Stimulated activated CD8-positive, alpha-beta memory T cell treated with anti-CD3 and anti-CD28 coated beads, Interleukin-12 subunit alpha, Interleukin-12 subunit beta, amount 100 ng/mL, for 4 hours (primary cell): ENCODE measurements at places on chromosomes 16 and 17.

DNA sequence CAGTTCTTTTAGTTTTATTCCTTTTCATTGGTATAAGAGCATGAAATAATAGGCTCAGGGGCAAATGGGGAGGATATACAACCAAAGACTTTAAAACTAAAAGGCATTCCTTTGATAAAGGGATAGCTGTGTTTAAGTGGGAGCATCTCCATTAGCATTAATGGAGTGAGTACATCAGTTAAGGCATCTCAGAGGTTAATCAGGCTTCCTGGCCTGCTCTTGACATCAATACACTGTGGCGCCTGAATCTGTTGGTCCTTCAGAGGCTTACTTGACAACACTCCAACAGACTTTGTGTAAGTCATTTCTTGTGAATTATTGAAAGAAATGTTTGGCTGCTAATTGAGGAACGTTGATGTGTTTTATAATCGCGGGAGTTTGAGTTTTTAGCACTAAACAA, 230.7 kb downstream of the BCAS3 start:
- DNase-seq, result no peak

DNA sequence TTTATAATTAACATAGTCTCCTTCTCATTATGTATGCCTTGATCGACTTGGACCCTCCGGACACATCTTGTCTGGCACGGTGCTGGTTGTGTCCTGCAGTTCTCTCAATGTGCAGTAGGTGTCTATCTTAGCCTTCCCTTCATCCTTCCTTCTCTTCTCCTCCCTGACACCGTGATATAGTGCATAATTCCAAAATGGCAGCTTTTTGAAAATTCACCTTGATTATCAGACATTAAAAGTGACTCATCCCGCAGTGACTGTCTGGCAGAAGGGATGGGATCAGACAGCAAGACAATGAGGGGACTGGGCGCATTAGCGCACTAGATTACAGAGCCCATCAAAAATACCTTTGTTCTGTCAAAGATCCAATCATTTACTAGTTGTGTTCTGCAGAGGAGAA, 70.0 kb upstream of the PMFBP1 start:
- DNase-seq, result no peak

DNA sequence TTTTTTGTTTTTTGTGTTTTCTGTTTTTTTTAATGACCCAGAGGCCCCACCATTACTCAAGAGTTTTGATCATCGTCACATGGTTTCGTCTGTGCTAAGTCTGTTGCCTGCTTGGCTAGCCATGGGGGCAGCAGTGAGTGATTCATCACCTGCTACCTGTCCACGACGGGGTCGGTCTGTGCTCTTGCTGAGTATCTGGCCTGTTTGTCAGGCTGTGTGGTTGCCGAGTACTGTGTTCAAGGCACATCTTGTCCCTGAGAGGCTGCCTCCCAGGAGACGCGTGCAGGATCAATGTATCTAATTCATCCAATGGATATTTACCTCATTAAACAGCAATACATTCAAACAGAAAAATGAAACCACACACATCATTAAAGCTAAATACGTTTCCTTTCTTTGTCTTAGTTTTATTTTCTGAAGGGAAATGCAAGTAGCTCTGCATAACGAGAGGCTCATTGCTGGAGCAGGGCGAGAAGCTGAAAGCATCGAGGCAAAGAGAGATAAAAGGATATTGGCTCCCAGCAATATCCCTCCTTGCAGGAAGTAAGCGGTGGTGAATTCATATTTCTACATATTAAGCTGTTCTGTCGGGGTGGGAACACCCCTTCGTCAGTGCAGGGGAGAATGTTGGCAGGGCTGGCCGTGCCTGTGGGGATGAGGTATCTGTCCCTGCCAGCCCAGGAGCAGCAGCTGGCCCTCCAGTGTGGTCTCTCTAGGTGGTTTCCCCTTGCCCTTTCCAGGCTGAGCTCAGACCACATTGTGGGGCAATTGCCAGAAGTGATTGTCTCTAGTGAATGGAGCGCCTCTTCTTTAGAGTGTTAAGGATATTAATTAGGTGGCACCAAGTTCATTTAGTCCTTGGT, 166.2 kb upstream of the ASIC2 start:
- no peak for DNase-seq

DNA sequence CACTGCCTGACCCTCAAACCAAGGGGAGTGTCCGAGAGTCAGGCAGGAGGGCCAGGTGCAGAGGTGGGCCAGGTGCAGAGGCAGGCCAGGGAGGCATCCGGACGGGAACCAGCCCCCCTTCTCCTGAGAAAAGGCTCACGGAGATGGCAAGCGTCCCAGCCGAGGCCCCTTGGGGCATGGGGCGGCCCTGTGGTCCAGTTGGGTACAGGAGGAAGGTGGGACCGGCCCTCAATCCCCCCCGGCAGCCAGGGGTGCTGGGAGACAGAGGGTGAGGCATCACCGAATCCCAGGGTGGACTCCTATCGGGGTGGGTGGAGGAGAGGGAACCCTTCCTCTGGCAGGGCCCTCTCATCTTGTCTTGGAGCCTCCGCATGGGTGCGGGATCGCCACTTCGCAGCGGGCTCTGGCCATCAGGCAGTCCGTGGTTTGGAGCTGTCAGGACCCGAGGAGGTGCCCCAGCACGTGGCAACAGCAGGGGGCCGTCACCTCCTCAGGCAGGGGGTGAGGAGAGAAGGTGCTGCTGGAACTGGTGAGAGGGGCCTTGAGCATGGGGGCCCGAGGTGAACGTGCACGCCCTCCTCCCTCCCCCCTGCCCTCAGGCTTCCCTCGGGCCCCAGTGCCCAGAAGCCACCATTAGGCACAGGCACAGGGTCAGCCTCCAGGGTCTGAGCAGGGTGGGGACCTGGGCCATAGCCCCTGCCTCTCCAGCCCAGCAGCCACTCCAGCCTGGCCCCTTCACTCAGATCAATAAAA, 38.7 kb upstream of the SLC38A10 start:
- DNase-seq, result no peak

- DNase-seq, result no peak
Observed at GRCh38 chr16:57366544-57367040, 5.7 kb upstream of the CX3CL1 start.

DNA sequence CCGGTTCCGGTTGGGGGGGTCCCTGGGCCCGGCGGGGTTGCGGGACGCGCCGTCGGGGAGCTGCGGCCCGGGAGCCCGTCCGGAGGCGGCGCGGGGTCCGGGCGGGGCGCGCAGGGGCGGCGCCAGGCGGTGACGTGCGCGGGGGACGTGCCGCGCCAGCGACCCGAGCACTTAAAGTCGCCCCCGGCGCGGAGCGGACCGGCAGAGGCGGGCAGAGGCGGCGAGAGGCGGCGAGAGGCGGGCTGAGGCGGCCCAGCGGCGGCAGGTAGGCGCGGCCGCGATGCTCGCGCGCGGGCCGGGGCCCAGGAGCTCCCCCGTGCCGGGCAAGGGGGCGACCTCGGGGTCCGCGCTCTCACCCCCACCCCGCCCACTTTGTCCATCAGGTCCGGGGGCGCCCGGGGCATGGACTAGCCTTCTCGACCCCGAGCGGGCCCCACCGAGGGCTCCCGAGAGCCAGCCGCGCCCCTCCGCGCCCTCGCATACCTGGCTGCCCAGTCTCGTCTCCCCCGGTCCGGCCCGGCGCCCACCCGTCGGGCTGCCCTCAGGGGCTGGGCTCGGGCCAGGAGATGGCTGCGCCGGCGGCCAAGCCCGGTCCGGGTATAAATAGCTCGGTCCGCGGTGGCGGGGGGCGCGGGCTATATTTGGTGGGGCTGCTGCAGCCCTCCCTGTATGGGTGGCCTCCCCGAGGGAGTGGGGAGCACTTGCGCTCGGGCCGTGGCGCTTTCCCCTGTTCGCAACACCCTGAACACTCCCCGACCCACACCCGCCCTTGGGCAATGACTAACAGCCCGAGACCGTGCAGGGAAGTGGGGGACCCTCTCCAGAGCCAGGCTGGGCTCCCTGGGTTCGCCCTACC, at the start of gene SLC16A3:
TSS of gene SLC16A3 (plus strand) at position 201 of the 856 bp plus-strand sequence. CDS start 6,967 bp downstream, outside the sequence.
- DNase-seq, result peak; percentile 66

DNA sequence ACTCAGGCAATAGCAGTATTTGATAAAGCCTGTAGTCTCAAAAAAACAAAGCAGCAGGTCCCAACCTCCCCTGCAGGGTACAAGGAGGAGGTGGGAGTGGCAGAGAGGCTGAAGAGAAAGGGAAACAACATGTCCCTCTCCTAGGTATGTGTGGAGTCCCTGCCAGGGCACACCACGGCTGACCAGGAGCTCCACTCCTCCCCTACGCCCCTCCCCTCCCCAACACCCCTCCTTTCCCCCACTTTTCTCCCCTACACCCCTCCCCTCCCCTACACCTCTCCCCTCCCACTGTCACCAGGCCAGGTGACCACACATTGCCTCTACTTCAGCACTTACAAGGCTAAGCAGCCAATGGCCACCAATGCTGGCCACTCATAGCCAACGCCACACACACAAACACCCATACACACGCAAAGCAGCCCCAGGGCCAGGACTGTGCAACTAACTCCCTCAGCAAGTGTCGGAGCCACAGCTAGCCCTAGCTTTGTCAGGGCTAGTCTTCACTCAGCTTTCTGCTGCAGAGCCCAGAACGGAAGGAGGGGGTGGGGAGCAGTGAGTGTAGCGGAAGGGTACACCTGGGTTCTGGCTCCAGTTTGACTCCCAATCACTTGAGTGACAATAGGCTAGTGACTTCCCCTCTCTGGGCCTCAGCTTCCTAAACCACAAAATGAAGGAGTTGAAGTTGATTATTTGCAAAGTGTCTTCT, 8.2 kb downstream of the CAVIN1 start:
- no peak for DNase-seq

DNA sequence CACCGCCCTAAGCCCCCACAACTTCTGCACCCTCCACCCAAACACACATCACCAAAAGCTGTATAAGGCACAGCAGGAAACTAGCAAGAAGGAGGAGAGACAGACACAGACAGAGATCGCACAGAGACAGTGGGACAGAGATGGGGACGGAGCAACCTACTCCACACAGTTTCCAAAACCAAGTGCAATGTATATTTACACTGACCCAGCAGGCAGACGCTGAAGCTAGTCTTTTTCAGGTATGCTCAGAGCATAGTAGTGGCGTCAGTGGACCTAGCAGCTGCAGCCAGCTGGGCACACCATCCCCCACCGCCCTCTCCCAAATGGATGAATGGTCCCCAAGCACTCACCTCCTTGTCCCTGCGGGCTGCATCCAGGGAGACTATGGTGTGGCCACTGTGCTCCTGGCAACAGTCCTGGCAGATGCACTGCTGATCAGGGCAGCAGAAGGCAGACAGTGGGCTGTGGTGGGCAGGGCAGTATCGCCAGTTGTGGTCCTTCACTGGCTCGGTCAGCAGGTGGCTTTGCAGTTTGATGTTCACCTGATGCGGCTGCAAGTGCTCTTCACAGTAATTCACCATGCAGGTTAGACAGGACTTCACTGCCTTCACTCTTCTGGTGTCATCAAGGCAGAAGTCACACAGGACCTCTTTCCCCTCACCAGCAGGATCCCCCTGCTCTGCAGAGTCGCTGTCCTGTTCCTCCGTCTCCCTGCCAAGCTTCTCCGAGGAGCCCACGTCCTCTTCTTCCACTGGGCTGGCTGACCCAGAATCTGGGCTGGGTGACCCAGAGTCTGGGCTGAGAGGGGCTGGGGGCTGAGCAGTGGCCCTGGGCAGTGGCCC, 31.5 kb upstream of the FBXW10B start:
- DNase-seq, result no peak

- DNase-seq, result no peak
Observed at GRCh38 chr17:7651665-7652387, 1.1 kb downstream of the ATP1B2 start.

- DNase-seq, result no peak
Observed at GRCh38 chr17:7018331-7018964, 4.4 kb upstream of the BCL6B start.

DNA sequence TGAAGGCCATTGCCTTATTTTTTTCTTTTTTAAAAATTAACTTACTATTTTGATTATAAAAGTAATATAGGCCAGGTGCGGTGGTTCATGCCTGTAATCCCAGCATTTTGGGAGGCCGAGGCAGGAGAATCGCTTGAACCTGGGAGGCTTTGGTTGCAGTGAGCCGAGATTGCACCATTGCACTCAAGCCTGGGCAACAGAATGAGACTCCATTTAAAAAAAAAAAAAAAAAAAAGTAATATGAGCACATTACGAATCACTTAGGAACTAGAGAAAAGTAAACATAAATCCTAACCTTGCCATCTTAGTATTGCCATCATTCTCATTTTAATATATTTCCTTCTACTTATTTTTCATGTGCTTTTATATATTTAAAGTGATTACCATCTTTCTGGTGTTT, 12.9 kb upstream of the TACO1 start:
- no peak for DNase-seq

GRCh38 chr17:77354670-77355455, 214.1 kb downstream of the SEC14L1 start:
- DNase-seq, result no peak

GRCh38 chr16:88759976-88760350, 25.1 kb downstream of the PIEZO1 start:
- DNase-seq, result no peak

GRCh38 chr16:89953671-89954406, 5.3 kb downstream of the DEF8 start:
- DNase-seq, result no peak

DNA sequence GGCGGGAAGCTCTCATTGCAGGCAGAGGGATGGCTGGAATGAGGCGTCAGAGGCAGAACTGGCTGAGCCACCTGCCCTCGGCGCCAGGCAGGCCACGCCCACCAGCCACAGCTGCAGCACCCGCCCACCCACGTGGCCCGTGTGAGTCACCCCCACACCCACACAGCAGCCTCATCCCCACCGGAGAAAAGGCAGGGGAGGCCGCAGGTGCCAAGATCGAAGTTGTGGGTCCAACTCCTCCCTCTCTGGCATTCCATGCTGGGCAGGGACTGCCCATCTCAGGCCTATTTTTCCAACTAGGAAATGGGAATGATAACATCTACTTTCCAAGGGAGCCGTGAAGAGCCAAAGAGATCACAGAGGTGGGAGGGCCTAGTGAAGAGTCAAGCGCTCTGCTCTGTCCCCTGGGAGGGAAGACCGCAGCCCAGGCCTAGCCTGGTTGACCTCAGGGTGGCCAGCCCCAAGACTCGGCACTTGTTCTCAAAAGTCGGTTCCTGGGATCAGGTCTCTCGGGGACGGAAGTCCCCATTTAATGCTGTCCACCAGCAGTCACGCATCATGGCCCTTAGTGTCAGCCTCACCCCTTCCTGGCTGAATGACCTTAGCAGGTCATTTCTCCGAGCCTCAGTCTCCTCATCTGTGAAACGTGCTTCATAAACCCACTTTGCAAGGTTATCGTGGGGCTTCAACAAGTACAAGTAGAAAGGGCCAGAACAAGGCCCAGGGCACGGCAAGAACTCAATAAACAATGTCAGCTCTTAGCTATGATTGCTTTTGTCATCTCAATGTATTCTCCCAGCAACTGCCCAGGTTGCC, at the start of gene TRPV3:
TSS of gene TRPV3 (minus strand) at position 45 of the 816 bp plus-strand sequence. CDS start 2,962 bp downstream, outside the sequence.
- DNase-seq, result peak; percentile 60

GRCh38 chr17:28858801-28859355, 4.1 kb downstream of the ERAL1 start:
- DNase-seq, result no peak

DNA sequence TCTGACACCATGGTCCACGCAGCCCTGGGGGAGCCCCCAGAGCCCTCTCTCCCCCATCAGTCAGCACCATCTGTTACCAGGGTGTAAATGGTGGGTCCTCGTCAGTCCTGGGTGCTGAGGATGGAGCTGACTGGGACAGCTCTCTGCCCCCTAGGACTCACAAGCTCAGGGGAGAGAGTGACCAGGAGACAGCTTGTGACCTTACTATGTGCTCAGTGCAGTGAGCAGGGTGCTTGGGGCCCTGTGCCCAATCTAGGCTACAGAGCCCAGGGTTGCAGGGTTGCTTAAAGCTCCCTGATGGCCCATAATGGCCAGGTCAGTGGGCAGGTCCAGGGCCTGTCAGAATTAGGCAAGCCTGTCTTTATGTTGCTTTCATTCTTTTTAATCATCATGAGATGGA, 11.3 kb downstream of the MMP2 start:
- no peak for DNase-seq
